ENCODE measurements at places on chromosomes 1 and 21.

- DNase-seq, result no peak
Observed at GRCh38 chr1:47727051-47727696, 270.0 kb downstream of the TRABD2B start.

DNA sequence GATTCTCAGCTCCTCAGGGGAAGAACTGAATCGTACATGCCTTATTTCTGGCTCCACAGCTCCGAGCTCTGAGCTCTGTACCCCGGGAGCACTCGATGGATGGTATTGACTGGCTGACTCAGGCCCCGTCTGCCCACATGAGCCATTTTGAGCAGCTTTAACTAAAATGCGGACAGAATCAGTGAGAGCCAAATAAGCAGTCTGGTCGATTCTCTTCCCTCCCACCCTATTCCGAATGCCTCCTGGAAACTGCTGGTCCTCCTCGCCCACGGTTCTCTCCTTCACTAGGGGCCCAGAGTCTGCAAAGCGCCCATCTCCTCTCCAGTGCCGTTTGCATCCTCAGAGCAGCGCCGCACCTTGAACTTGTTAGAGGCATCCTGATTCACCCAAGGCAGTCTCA, 125.9 kb upstream of the IRF2BP2 start:
- no peak for DNase-seq

- no peak for DNase-seq
Observed at GRCh38 chr1:158354255-158354654, 561 bp downstream of the CD1E start.

- DNase-seq, result no peak
Observed at GRCh38 chr1:181479137-181479745, 4.1 kb upstream of the CACNA1E start.

DNA sequence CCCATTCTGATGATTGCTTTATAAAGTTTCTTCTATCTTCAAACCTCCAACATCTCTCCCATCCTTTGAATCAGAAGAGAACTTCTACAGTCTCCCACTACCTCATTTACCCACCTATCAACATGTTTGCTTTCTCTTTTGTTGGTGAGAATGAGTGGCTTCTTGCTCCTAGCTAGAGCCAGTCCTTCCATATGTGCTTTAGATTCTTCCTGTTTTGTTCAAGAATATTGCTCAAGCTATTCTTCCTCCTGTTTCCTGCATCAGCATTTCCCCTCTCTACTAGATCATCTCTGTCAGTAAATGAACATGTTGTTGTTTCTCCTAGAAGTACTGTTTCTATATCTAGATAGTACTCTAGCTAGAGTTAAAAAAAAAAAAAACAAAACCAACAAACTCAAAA, 6.3 kb downstream of the ATF6 start:
- no peak for DNase-seq

GRCh38 chr1:193662030-193662429, 475.6 kb upstream of the B3GALT2 start:
- no peak for DNase-seq

DNA sequence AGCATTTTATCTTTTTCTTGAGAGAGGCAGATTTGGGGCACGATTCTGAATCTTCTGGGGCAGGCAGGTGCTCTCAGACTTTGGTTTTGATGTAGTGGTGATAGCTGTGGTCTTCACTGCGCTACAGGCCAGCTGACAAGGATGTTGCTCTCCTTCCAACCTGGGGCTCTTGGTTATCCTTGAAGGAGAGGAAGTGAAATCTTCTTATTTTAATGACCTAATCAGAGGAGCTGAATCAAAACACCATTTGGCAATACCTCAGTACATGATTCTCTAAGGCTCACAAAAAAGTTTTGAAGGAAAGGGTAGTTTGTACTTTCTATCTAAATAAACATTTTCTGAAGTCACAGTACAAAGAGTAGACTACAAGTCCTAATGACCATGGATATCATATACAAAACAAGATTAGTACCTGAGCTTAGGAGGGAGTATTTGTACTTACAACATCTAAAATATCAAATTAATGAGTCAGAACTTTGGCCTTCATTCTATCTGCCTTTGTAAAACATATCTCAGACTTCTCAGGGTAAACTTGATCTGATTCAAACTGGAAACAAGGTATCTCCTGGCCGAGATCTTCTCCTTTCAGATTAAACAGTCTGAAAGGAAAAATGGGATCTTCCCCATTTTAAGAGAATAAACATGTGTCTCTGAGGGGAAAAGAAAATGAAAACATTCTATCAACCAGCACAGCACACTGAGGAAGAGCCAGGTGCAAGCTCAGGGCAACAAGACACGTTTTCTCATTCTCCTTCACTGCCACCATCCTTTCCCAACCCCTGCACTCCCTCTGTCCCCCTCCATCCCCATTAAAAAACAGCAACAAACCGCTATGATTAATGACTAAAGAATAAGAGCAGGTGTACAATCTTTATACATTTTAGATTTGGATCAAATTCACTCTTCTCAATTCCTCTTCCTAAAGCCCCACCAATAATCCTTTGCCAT, 69.2 kb downstream of the SH3GLB1 start:
- no peak for DNase-seq

All from stimulated activated CD4-positive, alpha-beta T cell treated with anti-CD3 and anti-CD28 coated beads, Interleukin-1b, Interleukin-23, amount 100 ng/mL, for 1 hour (primary cell).